Hindlimb muscle (tissue), 1 donor: ENCODE measurements at places on chromosomes 7 and 10. TPM values are rescaled to one million over a fixed set of nuclear protein-coding genes. Genes with fewer than 3 reads are reported as not detected.

DNA sequence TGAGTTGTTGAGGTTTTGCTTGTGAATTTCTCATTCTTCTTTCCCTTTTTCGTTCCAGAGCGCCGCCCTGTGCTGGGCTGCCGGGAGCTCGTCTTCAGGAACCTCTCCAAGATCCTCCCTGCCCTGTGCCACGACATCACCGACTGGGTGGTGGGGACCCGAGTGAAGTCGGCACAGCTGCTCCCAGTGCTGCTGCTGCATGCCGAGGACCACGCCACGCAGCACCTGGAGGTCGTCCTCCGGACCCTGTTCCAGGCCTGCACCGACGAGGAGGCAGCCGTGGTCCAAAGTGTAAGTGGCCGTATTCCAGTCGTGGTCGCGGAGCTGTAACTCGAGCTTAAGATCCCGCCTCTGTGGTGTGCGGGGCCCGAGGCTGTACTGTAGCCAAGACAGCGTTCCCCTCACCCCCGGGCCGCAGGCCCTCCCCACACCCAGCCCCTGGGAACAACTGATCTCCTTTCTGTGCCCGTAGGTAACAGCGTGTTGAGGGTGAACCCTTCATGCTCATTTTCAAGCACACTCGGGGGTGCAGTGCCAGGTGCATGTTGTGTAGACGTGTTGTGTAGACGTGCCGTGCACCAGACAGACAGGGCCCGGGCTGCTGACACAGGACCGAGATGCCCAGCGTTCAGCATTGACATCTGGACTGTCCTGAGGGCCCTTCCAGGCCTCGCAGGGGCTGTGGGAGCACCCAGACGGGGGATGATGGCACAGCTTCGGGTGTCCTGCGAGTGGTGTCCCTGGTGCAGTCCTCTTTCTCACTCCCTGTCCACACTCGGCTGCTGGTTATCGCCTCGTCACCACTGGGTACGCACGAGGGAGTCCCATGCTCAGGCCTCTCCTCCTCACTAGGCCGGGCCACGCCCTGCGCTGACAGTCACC is 27.7 kb upstream of the PRKAR1B start:
- DNase-seq: no peak

DNA sequence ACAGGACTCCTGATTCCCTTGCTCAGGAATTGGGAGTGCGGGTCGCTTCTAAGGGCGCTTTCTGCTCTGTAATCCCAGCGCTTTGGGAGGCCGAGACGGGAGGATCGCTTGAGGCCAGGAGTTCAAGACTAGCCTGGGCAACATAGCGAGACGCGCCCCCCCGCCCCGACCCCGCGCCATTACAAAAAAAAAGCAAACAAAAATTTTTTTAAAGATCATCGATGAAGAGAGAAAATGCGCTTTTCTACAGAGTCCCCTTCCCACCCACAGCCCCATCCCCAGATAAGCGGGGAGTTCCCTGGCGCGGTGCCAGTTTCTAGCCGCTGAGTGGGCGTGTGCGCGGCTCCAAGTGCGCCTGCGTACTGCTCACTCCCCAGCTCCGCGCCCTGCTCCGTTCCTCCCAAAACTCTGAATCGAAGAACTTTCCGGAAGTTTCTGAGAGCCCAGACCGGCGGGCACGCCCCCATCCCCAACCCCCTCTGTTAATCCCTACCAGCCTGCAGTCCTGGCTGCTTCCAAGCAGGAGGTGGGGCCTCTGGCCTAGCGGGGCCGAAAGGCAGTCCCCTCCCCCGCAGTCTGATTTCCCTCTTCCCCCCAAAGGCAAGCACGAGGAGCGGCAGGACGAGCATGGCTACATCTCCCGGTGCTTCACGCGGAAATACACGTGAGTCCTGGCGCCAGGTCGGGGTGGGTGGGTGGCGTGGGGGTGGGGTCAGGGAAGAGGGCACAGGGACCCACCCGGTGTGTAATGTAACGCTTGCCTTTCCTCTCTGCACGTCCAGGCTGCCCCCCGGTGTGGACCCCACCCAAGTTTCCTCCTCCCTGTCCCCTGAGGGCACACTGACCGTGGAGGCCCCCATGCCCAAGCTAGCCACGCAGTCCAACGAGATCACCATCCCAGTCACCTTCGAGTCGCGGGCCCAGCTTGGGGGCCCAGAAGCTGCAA is 1.0 kb downstream of the HSPB1 start:
- DNase-seq: peak; percentile 90

DNA sequence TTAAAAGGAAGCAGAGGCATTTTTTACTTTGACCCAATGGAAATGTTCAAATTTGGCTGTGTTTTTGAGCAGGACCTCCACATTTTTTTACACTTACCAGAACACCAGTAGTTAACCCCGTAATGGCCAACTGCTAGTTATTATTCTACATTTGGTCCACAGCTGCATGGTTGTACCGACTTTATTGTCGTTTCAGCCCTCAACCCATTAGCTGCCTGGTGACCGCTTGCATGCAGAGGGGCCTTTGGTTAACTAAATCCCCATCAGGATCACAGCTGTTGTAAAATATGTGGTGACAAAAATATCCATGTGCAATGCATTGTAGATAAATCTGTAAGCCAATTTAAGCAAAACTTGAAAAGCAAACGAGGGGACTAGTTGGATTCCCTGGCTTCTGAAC is 342.2 kb upstream of the MEOX2 start:
- DNase-seq: no peak

DNA sequence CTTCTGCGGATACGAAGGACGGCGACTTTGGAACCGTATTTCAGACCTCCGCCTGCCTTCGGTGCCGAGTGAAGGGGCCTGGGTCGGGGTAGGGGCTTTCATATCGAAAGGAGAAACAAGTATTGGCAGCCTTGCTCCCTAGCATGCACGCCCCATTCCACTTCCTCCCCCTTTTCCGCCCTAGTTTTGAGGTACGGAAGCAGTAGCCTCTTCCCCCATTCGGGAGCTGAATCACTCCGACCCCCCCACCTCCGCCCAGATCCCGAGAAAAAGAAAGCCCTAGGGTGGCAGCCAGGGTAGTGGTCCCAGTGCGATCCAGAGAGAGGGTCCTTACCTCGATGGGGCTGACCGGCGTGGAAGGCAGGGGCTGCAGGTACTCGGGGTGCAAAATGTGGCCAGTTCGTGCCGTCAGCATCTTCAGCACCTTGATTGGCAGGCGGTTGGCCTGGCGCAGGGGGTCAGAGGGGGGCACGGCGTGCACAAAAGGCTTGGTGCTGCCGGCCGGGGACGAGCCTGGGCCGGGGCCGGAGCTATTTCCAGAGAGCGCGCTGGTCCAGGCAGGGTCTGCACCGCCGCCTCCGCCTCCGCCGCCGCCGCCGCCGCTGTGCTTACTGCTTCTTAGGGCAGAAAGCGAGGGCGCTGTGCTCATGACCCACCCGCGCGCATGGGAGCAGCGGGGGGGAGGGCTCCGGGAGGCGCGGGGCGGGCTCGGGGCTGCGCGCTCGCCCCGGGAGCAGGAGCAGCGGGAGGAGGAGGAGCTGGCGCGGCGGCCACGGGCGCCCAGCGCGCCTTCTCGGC is 594 bp downstream of the ZNF503 start:
- peak; percentile 37 for DNase-seq

DNA sequence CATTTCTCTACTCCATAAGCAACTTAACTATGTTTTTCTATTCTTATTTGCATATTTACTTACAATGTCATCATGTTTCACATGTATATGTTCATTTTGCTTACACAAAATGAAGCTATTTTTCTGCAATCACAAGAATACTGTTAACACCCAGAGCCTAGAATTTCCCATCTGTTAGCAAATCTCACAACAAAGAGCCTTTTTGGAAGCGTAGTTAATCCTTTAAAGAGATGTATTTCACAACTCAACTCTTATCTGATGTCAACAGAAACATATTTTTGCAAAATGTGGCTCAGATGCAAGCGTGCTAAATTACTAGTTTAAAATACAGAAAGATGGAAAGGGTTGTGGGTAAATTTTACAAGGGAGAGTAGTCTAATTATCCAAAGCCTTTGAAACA is 110.6 kb upstream of the COL1A2 start:
- no peak for DNase-seq

DNA sequence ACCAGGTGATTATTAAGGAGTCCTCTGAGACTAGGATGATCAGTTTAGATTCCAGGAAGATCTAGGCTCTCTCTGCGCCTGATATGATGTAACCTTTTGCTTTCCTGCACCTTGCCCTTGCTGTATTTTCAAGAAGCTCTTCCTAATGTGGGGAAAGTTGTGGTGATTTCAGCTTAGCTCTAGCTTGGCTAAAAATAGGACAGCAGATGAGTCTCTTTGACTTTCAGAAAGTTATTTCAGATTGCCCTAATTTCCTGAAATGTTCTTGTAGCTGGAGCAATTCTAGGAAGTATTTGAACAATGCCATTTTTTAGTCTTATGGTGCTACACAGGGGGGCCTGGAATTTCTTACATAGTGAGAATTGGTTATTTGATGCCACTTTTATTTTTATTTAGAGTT is 3.8 kb downstream of the LCOR start:
- DNase-seq: no peak

DNA sequence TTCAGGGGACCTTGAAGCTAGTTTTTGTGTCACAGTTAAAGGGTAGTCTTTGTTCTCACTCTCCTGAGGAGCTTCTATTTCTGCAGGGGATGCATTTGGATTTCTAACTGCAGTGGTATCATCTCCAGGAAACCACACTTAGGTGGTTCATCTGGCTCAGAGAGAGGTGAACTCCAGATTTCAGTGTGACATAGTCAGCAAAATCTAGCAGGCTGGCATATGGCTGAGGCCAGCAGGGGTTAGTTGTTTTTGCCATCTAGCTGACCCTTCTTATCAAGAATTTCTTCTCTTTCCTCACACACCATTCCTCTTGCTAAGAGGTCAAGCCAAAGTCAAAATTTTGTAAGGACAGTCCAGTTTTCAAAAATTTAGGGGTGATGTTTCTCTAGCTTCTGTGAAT is 248.2 kb downstream of the REEP3 start:
- DNase-seq: no peak

DNA sequence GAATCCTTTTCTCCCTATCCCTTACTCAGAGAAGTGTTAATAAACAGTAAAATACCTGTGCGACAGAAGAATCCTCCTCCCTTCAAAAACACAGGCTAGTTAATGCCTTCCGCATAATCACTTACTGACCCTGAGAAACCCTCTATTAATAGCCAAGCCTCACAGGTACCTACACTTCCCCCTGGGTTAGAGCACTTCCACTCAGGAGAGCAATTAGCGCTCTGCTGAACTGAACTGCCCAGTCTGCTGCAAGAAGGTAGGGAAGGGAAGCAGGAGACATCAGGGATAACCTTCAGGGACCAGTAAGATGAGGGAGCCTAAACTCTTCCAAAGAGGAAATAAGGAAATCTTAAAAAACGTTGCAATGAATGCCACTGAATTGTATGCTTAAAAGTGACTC is 39.6 kb downstream of the KIAA1549 start:
- no peak for DNase-seq

- no peak for DNase-seq
Measured at GRCh38 chr10:95604630-95605029, 43.5 kb upstream of the SORBS1 start.

GRCh38 chr10:121078672-121079102 is 227.5 kb downstream of the WDR11 start:
- no peak for DNase-seq

GRCh38 chr7:106740806-106741205 is 79.8 kb upstream of the CCDC71L start:
- no peak for DNase-seq

GRCh38 chr7:125127304-125127703 is 197.7 kb upstream of the POT1 start:
- no peak for DNase-seq

- no peak for DNase-seq
Measured at GRCh38 chr10:17981766-17982380, 30.2 kb downstream of the SLC39A12 start.

- no peak for DNase-seq
Measured at GRCh38 chr10:124156524-124157260, 63.3 kb upstream of the CHST15 start.

DNA sequence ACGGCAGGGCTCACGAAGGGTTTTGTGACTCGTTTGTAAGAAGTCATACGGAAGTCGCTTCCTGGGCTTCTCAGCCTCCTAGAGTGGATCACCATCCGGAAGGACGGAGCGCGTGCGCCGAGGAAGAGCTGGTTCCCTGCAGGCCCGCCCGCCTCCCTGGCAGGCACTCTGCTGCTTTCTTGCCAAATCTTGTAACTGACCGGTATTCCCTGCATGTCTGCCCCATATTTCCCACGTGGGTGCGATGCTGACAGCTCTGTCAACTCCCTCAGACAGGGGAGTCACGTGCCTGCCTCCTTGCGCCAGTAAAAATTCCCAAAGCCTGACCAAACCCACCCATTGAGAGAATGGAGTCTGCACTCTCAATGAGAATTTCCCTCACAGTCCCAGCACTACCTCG is 12.7 kb downstream of the SHH start:
- DNase-seq: no peak

PON3 gene
- 5.6 TPM for polyA plus RNA-seq

MBL2 gene
- not detected for polyA plus RNA-seq

ASAH2B gene
- polyA plus RNA-seq: 5.8 TPM

CHAT gene
- polyA plus RNA-seq: not detected

INSIG1 gene
- polyA plus RNA-seq: 21.0 TPM

PDE6C gene
- 0.75 TPM for polyA plus RNA-seq

FAM185A gene
- 6.5 TPM for polyA plus RNA-seq

PAPOLB gene
- 0.04 TPM for polyA plus RNA-seq
